Activated CD4-positive, alpha-beta memory T cell treated with anti-CD3 and anti-CD28 coated beads for 36 hours (primary cell): ENCODE measurements at places on chromosomes 5 and 9. TPM values are rescaled to one million over a fixed set of nuclear protein-coding genes. Genes with fewer than 3 reads are reported as not detected.

- H3K27ac ChIP-seq, result no peak overlapping the region
- no peak for DNase-seq
- H3K4me1 ChIP-seq, result no peaks in the 10 kb centered on the region
- no peaks in the 10 kb centered on the region for H3K27me3 ChIP-seq
- no peak overlapping the region for H3K4me3 ChIP-seq
Observed at GRCh38 chr5:80722916-80723315, 68.1 kb upstream of the DHFR start.

- peaks cover 7% of the 10 kb centered on the region for H3K4me1 ChIP-seq
- DNase-seq, result no peak
Observed at GRCh38 chr9:101579711-101580545, 14.8 kb downstream of the PPP3R2 start.

DNA sequence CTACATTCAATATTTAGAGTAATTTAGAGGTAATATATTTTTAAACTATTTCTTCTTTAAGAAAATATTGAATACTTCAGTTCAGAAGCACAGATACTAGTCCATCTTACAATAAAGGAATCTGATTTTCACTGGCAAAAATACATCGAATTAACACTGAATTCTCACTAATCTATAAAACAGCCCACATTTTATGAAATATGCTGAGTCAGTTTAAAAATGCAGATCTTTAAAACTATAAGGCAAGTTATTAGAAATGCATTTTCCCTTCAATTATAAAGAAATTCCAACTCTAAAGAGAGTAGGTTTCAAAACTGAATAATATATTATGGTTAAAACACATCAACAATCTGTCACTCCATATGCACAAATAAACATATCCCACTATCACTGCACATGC, 232.5 kb downstream of the SLF1 start:
- no peak overlapping the region for H3K4me3 ChIP-seq
- no peaks in the 10 kb centered on the region for H3K36me3 ChIP-seq
- H3K4me1 ChIP-seq, result peaks cover 7% of the 10 kb centered on the region
- H3K27ac ChIP-seq, result no peak overlapping the region
- no peak for DNase-seq

The SKP1 gene
- 286 TPM for total RNA-seq

The CSF1R gene
- 0.41 TPM for total RNA-seq
